Subcutaneous preadipocyte (primary cell): ENCODE measurements at places on chromosomes 3 and 15. TPM values are rescaled to one million over a fixed set of nuclear protein-coding genes. Genes with fewer than 3 reads are reported as not detected.

ABHD2 gene
- 63.7 and 80.1 TPM in 2 replicates for total RNA-seq

SYNPR gene
- total RNA-seq, result not detected in 2 replicates

ITIH3 gene
- total RNA-seq, result not detected in 2 replicates

CX3CR1 gene
- total RNA-seq, result under 0.01 TPM in 1 of 2 replicates, not detected in the other

CATSPER2 gene
- 0.39 and 1.5 TPM in 2 replicates for total RNA-seq

RPL39L gene
- 25.2 and 28.7 TPM in 2 replicates for total RNA-seq

TRPM1 gene
- total RNA-seq, result under 0.01 TPM in 1 of 2 replicates, not detected in the other

ZDHHC19 gene
- total RNA-seq, result not detected in 2 replicates

ADAMTS9 gene
- 2.2 and 3.3 TPM in 2 replicates for total RNA-seq

CPLX3 gene
- not detected in 2 replicates for total RNA-seq

RPL32 gene
- 1,113 and 1,609 TPM in 2 replicates for total RNA-seq

VEPH1 gene
- 13.2 and 35.4 TPM in 2 replicates for total RNA-seq

CCDC50 gene
- total RNA-seq, result 52.2 and 62.6 TPM in 2 replicates

GXYLT2 gene
- total RNA-seq, result 24.6 and 32.6 TPM in 2 replicates

SNRPA1 gene
- 12.5 and 14.7 TPM in 2 replicates for total RNA-seq
